Panc1 (cell line): ENCODE measurements at places on chromosomes 1 and 21. TPM values are rescaled to one million over a fixed set of nuclear protein-coding genes. Genes with fewer than 3 reads are reported as not detected.

DNA sequence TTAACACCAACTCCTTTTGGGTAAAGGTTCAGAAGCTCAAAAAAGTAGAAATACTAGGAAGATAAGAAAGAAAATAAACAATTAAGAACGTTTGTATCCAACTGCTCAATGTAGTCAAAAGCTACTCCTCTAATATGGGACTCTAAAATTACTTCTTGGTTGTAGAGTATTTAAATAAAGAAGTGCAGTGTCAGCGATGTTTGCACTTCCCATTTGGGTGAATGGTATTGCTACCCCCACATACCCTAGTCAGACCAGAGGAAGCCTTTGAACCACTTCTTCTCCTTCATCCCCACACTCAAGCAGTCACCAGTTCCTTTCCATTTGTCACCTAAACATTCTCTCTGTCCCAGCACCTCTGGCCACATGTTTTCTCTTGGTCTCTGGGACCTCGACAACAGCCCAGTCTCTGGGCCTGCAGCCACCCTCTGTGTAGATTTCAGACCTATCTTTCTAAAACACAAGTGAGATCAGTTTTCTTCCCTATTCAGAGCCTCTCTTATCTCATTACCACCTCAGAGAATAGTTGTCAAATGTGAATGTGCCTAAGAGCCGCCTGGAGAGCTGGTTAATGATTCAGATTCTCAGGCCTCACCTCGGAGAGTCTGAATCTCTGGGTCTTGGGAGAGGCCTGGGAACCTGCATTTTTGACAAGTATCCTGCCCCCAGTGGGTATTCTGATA is 109.8 kb downstream of the OMA1 start:
- DNase-seq: no peak

DNA sequence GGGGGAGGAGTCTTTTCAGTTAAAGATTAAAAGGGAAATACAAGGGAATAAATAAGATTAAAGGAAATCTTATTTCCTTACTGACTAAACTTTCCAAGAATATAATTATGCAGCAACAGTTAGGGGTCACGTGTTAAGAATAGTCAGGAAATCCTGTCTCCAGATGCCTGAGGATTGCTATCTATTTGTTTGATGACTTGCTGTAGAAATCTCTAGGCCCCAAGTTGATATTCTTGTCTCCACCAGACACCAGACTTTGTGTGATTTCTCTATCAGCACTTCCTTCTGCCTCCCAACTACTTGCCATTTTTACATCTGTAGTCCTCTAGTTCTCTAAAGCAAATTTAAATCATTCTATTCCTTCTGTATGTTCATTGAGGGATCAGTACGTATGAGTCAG is 77.5 kb downstream of the RPAP2 start:
- no peak for DNase-seq

DNA sequence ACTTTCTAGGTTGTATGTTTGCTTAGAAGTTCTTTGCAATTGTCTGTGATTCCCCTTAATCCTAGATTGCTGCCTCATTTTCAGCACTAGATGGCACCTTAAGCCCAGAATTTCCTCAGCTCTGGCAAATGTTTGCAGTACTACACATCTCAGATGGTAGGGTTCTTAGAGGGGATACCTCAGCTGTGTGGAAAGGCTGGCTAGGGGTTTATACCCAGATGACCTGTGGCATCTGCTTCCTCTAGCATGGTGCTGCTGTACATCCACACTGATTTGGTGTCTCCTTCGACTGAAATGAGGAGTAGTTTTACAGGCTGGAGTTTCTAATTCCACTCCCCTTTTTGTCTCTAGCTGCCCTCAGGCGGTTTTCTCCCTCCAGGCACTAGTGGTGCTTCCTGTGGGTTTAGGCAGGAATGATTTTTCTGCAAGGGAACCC is 23.5 kb downstream of the ASB17 start:
- peak; percentile 50 for DNase-seq

GRCh38 chr21:44596068-44596725 is 3.9 kb upstream of the KRTAP10-6 start:
- DNase-seq: peak; percentile 32

GRCh38 chr1:179612361-179612760 is 20.7 kb downstream of the TDRD5 start:
- DNase-seq: no peak

DNA sequence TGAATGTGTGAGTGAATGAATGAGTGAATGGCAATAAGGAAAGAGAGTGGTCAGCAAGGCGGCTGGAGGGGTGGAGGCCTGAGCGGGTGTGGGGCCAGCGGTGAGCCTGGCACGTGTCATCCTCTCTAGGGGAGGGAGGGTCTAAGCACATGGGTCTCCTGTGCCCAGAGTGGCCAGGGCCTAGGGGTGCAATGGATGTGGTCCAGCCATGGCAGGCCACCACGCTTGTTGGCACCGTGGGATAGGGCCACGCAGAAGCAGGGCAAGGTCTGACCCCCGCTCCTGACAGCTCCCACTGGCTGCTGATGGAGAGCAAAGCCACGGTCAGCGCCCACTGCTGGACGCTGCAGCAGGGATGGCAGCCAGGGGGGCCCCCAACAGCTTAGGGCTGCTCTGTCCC is 19.5 kb upstream of the SPSB1 start:
- DNase-seq: no peak

- no peak for DNase-seq
Measured at GRCh38 chr1:204568576-204569315, 52.5 kb downstream of the MDM4 start.

- no peak for DNase-seq
Measured at GRCh38 chr1:41846625-41847405, 71.9 kb downstream of the HIVEP3 start.

GRCh38 chr1:48217856-48218255 is 4.7 kb upstream of the SLC5A9 start:
- no peak for DNase-seq

GRCh38 chr1:217139513-217139912 is 416.3 kb upstream of the ESRRG start:
- no peak for DNase-seq

- no peak for DNase-seq
Measured at GRCh38 chr1:24901791-24902470, 28.1 kb downstream of the RUNX3 start.

The HTR6 gene
- total RNA-seq: 0.10 TPM

The OPRD1 gene
- 5.4 TPM for total RNA-seq

The NECTIN4 gene
- not detected for total RNA-seq

The CBR1 gene
- 27.8 TPM for total RNA-seq

The SPRR2F gene
- total RNA-seq: not detected

The MYOC gene
- not detected for total RNA-seq
